ENCODE measurements at places on chromosomes 4 and X.
A peak's percentile ranks its signal among the peaks of the same experiment; 100 is the strongest.

- DNase-seq = no peak
These were observed 193.4 kb upstream of the NWD2 start for GRCh38 chr4:37051111-37051510.

GRCh38 chr4:53863736-53864365, 200.6 kb downstream of the CHIC2 start:
- DNase-seq = no peak

- DNase-seq = no peak
These were observed 12.3 kb downstream of the USP11 start for GRCh38 chrX:47245156-47245555.

GRCh38 chr4:145298885-145299284, 118.5 kb upstream of the OTUD4 start:
- DNase-seq = no peak

DNA sequence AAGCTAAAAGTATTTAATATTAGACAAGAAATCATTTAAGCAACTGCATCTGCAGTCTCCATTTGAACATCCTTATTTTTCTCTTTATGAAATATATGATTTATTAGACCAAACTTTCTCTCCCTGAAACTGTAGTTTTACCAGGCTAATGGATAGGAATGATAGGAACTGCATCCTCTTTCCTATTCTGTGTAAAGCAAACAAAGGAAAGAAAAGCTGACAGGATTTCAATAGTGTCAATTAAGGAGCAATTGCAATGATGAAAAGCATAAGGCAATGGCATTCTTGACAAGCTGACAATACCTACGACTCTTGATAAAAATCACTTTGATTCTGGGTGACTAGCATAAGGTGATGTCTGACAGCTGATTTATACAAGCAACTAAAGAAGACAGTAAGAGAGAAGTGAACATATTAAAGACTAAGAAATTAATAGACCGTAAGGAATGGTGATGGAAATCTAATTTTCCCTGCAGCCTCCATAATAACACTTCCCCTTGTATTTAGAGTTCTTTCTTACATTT, 502.5 kb downstream of the TECRL start:
- no peak for DNase-seq

DNA sequence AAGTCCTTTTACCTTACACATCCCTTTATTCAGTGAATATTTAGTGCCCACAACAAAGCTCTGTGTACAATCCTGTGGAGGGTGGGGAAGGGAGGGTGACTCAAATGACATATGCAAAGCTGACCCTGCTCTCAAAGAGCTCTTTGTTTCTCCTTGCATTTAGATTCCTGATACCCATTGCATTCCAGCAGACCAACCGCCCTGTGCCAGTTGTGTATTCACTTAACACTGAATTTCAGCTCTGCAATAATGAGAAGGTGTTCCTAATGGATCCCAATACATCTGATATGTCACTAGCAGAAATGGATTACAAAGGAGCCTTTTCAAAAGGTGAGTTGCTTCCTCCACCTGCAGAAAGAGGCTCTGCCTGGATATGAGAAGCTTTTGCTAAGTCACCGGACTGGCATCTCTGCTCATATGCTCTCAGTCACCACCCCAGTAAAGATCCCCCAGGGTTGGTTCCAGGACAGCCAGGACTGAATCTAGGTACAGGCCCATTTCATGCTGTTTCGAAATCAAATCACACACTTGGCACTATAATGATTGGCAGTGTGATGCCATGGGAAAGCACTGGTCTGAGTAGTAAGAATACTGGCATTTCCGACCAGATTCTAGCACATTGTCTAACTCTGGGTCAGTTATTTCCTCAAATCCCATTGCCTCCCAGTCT, 17.1 kb upstream of the ANXA3 start:
- no peak for DNase-seq

GRCh38 chr4:53780736-53781400, 189.6 kb upstream of the LNX1 start:
- DNase-seq = no peak

- no peak for DNase-seq
These were observed at the start of gene COL4A5 for GRCh38 chrX:108439426-108439942. TSS of gene COL4A5 (plus strand) at chrX:108439838. CDS start at chrX:108440126, 288 bp downstream.

DNA sequence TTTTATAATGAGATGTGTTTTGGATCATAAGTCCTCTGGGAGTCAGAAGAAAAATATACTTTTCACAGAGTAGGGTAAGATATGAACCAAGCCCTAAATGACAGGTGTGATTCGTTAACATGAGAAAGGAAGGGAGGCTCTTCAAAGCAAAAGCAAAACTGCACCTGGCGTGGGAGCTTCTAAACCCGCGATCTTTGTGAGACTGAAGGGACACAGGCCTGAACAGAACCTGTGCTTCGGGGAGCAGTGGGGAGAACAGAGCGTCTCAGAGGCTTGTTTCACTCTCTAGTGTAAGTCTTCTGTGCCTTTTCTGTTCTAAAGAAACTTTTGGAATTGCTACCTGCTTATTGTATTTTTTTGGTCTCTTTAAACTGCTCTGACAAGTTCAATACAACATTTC, 30.2 kb upstream of the CYP4V2 start:
- no peak for DNase-seq

DNA sequence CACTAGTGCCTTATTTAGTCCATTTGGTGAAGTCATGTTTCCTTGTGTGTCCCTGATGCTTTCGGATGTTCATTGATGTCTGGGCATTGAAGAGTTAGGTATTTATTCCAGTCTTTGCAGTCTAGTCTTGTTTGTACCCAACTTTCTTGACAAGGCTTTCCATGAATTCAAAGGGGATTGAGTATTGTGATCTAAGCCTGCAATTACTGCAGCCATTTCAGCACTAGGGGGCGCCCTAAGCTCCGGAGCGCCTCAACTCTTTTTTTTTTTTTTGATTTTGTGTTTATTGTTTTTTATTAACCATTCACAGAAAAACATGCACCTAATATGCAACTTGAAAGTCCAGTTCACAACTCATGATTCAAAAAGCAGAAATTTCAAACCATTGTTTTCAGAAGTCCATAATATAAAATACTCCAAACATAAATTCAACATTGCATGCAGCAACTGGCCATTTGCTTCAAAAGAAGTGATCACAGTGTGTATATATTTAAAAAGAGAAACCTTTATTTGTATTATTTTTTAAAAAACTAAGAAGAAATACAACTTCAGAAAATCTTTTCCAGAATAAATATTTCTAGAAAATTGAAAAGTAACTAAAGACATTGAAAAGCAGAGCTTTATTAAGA, 59.2 kb downstream of the PTPN13 start:
- no peak for DNase-seq

DNA sequence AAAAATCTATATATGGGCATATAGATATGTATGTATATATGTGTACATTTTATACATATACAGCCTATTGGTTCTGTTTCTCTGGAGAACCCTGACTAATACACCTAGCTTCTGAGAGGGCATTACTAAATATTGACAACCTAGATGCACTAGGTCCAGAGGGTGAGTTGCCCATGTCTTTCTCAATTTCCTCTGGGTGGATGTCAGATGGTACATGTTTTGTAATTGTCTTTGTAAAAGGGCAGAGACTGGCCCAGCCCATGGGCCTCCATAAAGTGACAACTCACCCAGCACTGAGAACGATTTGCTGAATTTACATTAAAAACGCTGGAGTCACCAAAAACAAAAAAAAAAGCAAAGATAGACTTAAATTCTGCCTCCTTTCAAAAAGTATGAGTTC, 198.5 kb upstream of the FAM241A start:
- no peak for DNase-seq

- no peak for DNase-seq
These were observed 1226.3 kb downstream of the PCDH7 start for GRCh38 chr4:31946456-31946855.

DNA sequence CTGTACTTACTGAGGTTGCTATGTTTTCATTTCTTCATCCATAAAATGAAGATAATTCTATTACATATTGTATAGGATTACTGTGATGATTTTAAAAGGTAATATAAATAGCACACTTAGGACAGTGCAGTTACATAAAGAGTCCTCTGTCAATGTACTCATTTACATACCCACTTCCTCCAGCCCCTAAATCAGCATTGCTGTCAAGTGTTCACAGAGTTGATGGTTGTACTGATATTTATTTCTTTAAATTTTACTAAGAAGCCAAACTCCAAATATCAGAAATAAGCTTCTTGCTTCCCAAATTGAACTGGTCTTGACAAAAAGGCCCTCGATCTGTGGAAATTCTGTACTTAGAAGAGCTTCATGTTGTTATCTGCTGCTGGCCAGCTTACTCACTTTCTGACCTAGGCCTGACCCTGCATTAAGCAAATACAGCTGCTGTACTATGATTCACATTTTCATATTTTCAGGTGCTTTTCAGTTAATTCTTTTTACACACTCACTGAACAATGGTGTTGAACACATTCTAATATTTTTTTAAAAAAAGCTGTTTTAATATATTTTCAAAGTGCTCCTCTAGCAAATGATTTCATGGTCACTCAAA, 259.6 kb downstream of the UNC5C start:
- no peak for DNase-seq

DNA sequence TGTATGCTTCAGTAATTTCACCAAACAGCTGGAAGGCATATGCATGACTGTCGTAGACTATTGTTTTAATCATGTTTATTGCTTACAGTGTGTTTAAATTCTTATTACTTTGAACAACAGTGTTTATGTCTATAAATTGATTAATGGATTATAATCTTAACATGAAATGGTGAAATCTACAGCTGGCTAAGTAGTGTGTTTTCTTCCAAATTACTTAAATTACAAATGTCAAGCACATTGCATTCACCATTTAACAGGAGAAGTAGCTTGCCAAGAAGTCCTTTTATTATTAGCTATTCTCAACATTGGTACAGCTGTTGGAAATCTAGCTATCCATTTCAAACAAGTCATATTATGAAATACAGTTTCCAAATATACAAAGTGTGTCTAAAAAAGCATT, 849.3 kb upstream of the PCDH10 start:
- no peak for DNase-seq

DNA sequence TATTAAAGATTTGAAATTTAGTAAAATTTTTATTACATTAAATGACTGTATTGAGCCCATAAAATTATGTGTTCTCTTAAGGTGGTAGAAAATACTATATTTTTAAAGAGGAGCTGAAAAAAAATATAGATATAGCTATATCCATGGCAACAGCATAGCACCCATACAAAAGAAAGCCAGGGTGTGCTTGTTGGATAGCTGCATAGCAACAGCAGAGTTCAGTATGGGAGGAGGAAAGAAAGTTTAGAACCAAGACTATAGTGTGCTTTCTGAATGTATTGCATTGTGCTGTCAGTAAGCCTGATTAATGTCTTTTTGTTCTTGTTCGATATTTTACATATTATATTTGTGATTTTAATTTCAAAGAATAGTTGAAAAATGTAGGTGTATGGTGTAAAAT, 78.4 kb downstream of the GRID2 start:
- DNase-seq = no peak

DNA sequence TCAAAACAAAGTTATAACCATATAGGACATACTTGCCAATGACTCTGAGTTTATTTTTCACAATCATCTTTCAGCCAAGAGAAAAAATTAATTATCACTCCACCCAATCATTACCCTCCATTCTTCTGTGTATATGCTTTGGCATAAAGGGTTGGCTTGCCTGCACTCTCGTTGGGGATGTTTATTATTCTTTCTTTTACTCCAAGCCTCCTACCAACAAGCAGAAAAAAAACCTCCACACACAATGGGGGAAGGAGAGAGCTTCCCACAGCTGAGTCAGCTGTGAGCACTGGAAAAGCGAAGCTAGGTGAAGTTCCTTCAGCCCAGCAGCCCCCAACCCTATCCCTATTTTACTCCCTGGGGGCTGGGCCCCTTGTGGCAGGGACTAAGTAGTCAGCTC, 1.5 kb downstream of the OPHN1 start:
- DNase-seq = no peak

GRCh38 chr4:173666-174314, 49.5 kb downstream of the ZNF718 start:
- DNase-seq = no peak

DNA sequence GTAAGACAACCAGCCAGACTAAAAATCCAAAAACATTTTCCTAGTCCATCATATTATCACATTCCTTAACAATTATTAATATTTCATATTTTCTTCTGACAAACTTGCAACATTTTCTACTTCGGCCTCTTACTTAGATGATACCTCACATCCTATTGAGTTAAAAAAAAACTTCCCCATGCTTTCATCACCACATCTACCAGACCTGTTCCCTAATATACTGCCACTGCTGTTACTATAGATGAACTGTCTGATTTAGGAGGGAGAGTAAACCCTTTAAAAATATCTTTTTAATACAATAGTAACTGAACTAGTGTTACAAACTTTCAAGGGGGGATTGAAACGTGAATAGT, 1.5 kb downstream of the FAM200B start:
- no peak for DNase-seq

GRCh38 chrX:153450949-153451277, 5.1 kb upstream of the TREX2 start:
- DNase-seq = no peak

DNA sequence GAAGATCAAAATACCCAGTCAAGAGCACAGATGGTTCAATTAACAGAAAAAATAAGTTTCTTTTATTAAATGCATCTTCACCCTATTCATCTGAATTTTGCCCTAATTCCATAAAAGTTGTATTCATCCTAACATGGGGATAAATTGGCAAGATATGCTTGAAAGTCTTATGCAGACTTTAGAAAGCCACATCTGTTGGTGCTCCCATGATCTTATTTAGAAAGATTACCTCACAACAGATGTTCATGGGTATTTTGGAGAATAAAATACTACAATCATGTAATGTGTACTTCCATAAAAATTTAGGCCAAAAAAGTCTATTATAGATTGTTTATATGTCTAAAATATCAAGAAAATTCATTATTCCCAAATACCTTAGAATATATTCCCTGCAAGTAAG, 510.3 kb downstream of the TECRL start:
- DNase-seq = no peak

GRCh38 chr4:20086799-20087521, 164.7 kb upstream of the SLIT2 start:
- DNase-seq = no peak

DNA sequence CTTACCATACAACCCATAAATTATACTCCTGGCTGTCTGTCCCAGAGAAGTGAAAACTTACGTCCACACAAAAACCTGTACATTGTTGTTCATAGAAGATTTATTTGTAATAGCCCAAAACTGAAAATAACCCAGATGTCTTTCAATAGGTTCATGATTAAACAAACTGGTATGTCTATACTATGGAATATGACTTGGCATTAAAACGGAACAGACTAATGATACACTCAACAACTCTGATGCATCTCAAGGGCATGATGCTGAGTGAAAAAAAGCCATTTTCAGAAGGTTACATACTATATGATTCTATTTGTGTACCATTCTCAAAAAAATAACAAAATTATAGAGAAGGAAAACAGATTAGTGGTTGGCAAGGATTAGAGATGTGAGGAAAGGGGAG, 11.6 kb upstream of the MND1 start:
- DNase-seq = no peak

GRCh38 chr4:155403886-155404285, 27.1 kb upstream of the MAP9 start:
- no peak for DNase-seq

- peak; percentile 67 for DNase-seq
These were observed 47.7 kb downstream of the EVC start for GRCh38 chr4:5758741-5759140.

Measured in stimulated activated CD4-positive, alpha-beta T cell treated with anti-CD3 and anti-CD28 coated beads, TNF-alpha, amount 100 ng/mL, for 24 hours (primary cell).